ENCODE measurements at places on chromosomes 4 and X.
A peak's percentile ranks its signal among the peaks of the same experiment; 100 is the strongest.

DNA sequence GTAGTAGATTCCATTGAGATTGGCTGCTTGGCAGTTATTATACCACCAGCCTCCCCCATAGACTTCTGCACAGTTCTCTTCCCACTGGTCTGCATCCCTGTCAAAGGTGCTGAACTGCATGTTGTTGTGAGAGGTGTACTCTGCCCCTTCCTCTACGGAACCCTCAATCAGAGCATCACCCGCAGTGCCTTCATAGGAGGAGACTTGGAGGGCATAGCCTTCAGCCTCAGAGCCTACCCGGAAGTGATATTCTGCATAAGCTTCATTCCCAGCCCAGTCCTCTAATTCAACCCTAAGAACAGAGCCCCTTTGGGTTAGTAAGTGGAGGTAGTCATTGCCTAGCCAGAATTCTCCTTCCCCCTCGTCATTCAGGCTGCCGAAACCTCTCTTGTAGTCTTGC, 6.3 kb downstream of the FGA start:
- DNase-seq, result no peak

DNA sequence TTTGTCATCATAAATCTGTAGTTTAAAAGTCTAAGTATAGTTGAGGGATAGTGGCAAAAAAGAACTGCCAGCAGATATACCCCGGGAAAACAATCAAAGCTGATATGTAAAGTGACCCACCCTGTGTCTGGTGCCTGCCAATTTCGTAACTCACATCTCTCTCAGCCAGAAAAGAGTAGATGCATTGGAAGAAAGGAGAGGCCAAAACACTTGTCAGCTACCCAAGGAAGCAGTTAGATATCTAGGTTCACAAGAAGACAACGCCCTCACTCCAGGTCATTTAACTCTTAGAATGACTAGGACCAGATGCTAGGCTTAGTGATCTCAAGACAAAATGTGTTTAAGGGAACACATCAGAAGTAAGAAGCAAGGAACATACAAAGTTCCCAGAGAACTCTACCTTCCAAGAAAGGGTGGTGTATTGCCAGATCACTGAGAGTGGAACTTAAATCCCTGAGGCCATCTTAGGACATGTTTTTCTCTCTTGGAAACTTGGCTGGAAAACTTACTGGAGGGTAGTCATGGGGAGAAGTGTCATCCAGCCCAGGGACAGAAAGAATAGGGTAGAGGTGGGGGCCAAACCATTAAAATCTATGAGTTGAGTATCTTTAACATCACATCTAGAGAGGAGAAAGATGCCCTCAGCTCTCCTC, 125.9 kb downstream of the SHISA3 start:
- DNase-seq, result no peak

- DNase-seq, result no peak
Measured at GRCh38 chr4:183602557-183603027, 56.4 kb downstream of the RWDD4 start.

GRCh38 chrX:126551306-126551705, 1.3 kb downstream of the DCAF12L1 start:
- no peak for DNase-seq

DNA sequence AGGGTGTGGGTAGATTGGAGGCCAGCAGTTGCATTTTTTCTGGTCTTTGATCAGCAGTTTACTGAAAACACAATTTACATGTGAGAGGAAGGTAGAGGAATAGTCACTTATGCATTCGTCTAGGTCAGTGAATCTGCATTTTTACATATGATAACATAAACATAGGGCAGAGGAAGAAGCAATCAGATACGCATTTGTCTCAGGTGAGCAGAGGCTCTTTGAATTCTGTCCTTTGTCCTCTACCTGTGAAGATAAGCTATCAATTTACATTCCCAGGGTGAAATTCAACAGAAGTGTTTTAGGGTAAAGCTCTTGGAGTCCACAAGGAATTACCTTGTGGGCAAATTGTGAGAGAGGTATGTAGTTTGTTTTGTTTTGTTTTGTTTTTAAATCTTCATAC, 306.5 kb downstream of the MAGEB5 start:
- no peak for DNase-seq

DNA sequence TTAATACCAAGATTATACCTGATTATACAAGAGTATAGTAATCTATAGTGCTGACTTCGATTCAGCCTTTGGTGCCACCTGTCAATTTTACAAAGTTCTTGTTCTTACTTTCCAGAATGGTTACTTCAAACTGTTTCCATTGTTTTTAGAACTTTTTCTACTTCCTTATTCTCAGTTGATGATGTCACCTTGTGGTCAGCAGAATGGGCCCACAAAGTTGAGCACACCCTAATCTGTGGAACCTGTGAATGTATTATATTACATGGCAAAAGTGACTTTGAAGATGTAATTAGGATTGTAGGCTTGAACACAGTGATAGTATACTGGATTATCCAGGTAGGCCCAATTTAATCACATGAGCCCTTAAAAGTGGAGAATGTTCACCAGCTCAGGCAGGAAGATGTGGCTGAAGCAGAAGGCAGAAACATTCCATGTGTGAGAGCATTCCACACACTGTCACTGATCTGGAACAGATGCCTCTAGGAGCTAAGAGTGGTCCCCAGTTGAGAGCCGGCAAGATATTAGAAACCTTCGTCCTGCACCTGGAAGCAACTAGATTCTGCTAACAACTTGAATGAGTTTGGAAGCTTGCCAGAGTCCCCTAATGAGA, 6.3 kb upstream of the SGMS2 start:
- DNase-seq, result no peak

DNA sequence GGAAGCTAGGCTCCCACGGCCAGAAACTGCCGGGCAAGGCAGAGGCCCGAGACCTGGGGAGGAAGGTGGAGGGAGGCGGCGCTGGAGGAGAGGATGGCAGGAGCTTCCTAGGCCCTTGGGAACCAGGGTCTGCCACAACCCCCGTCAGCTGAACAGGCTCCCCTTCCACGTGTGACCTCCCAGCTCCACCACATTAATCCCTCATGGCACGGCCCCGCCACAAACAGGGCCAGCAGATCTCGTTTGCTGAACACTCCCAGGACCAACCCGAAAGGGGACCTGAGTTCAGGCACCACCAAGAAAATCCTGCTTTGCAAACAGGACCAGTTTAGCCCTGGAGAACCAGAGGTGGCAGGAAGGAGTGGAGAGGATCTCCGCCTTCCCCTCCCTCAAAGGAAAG, 62.7 kb downstream of the FHDC1 start:
- DNase-seq, result no peak

- DNase-seq, result no peak
Measured at GRCh38 chrX:42772874-42773273, 5.1 kb downstream of the PPP1R2C start.

GRCh38 chr4:153222707-153223426, 18.6 kb downstream of the TRIM2 start:
- DNase-seq, result peak; percentile 30

DNA sequence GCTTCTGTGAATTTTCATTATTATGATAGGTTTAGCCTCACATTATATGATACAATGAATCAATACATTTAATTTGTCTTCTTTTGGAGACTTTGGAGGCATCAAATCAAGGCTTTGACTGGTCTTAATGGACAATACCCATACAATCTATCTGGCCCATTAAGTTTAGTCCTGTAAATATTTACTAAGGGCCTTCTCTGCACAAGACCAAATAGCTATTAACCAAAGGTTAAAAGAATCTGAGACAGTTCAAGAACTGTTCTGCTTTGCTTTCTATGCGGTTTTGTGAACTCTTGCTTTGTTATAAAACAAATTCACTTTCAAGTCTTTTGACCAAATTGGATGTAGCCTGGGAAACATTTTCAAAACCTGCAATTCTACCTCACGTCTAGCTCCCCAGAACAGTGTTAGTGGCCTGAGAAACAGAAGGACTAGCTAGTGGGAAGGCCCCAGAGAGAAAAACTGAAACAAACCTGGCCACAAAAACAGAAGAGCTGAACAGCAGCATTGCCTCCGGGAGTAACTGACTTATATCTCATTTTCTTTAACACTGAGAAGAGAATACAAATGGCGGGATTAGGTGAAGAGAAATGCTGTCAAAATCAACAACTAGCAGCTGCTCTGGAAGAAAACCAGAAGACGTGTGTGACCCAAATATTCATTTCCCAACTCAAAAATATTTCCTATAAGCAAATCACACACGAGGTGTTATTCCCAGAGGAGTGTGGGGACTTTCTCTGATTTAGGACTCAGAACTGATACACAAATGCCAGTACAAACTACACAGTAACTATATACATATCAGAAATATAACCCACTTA, 548 bp downstream of the TLR1 start:
- DNase-seq, result no peak

GRCh38 chrX:42944381-42944998, 166.5 kb upstream of the PPP1R2C start:
- no peak for DNase-seq

GRCh38 chr4:169774466-169775445, 17.0 kb upstream of the HPF1 start:
- DNase-seq, result no peak

GRCh38 chr4:105679186-105679585, 29.3 kb downstream of the INTS12 start:
- DNase-seq, result no peak

GRCh38 chrX:134548257-134549201, 88.6 kb downstream of the HPRT1 start:
- no peak for DNase-seq

DNA sequence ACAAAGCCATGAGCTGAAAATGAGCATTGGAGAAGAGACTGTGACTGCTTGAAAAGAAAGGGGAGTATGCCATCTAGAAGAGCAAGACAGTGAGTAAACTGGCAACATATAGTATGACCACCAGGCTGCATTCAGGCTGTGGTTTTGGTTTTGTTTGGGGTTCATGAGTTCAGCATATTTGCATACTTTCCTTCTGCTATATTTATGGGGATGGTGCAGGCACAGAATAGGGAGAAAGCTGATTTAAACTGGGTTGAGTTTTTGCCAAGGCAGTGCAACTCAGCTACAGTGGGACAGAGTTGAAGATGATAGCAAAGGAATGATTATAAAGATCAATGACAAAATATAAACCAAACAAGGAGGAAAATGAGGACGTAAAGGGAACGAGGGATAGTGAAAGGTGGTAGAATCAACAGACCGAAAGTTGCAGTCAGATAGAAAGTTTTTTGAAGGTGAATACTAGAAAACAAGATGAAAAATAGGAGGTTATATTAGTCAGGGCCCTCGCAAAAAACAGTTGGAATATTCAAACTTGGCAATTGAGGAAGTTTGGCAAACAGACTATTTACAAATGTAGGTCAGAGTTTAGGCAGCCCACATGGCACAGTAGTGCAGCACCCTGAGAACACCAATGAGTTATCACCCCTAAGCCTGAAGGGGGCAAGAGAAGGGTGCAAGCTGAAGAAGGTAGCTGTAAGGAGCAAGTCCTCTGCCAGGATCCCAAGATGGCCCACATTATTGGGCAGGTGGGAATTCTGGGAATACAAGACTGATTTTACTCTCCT, 114.8 kb upstream of the MAP9 start:
- no peak for DNase-seq

DNA sequence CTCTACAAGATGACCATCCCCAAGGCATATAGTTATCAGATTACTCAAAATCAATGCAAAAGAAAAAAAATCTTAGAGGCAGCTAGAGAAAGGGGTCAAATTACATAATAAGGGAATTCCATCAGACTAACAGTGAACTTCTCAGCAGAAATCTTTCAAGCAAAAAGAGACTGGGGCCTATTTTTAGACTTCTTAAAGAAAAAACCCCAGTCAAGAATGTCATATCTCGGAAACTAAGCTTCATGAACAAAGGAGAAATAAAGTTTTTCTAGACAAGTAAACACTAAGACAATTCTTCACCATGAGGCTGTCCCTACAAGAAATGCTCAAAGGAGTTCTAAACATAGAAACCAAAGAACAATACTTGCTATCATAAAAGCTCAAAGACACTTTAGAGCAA, 51.7 kb downstream of the RAB28 start:
- DNase-seq, result no peak

DNA sequence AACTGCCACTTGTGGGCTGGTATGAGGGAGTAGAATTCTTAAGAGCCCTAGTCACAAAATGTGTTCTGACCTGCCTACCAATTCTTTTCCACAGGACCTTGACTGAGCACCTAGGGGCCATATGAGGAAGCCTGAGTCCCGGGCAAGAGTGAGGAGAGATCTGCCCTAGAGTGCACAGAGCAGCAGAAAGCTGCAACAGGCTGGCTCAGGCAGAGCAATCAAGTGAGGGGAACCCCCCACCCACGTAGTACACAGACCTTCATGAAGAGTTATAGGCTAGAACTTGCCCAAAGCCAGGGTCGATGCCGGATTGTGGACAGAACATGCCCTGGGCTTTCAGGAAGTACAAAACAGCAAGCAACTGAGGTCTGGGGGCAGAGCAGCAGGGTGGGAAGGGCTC, 117.0 kb downstream of the SPOCK3 start:
- no peak for DNase-seq

GRCh38 chrX:119238557-119238956, 2.5 kb downstream of the PGRMC1 start:
- no peak for DNase-seq

DNA sequence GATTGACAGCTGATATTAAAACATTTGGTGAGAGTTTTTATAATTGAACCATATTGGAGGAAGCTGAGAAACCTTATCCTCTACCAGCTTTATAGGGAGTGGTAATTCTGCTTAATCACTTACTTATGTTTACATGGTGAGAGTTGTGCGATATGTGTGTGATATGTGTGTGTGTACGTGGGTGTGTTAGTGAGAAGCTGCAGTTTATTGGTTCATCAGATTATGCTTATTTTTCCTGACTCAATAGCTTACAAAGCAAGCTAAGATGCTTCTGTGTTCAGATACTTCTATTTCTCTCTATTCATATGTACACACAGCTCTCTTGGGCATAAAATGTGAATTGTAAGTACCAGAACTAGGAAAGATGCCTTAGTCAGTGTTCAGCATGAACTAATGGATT, 343.7 kb downstream of the GRIA2 start:
- DNase-seq, result no peak

Measured in progenitor cell of endocrine pancreas (in vitro differentiated cells).